AG10803 (cell line): ENCODE measurements at places on chromosomes 12 and 14.

DNA sequence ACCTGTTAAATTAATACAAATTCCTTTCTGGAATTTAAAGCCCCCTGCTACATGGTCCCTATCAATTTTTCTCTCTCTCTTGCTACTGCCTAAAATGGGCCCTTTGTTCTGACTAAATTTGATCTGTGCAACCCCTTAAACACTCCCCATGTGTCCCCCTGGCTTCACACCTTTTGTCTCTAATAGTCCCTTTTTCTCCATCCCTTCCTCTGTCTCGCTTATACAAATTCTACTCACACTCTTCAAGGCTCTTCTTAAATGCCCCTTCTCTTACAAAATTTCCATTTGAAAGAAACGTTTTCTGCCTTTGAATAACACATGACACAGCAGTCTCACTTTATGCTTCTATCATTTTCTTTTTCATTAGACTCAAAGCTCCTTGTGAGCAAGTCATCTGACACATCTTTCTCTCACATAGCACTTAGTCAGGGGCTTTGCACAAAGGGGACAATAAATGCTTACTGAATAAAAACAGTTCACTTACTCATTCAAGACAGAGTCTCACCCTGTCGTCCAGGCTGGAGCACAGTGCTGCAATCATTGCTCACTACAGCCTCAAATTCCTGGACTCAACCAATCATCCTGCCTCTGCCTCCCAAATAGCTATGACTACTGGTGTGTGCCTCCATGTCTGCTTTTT lies 41.5 kb upstream of the NR2C1 start:
- peak; percentile 9 for DNase-seq

GRCh38 chr14:44567997-44568396 lies 60.9 kb upstream of the FSCB start:
- DNase-seq = no peak

DNA sequence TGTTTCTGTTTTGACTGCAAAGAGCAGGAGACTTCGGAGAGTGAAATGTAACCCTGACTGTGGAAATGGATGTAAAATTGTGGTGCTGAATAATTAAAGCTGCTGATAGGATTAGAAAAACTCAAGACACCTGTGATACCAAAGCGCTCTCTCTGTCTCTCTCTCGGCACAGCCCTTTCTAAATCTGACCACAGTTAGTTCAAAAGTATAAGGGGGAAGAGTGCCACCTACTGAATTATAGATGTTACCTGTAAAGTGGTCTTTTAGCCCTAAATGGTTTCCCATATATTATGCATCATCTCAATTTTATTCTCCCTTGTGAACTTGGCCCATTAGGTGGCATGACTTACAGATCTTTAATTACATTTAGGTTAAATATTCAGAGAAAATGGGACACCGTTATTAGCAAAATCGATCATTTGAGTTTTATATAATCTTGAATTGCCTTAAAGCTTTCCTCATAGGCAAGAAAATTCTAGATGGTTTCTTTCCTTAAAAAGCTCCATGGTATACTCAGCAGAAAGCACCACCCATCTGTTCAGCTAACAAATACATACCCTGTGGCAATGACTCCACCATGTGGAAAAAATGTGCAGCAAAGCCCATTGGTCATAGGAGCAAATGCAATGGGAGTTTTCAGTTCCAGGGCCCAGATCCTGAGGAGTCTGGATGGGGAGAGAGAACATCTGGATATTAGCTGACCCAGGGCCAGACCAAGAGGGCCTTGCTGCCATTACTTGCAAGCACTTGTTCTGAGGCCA lies 18.1 kb downstream of the RFC5 start:
- peak; percentile 80 for DNase-seq

- DNase-seq = no peak
These were observed 4.4 kb upstream of the KCNK10 start for GRCh38 chr14:88327497-88327896.

DNA sequence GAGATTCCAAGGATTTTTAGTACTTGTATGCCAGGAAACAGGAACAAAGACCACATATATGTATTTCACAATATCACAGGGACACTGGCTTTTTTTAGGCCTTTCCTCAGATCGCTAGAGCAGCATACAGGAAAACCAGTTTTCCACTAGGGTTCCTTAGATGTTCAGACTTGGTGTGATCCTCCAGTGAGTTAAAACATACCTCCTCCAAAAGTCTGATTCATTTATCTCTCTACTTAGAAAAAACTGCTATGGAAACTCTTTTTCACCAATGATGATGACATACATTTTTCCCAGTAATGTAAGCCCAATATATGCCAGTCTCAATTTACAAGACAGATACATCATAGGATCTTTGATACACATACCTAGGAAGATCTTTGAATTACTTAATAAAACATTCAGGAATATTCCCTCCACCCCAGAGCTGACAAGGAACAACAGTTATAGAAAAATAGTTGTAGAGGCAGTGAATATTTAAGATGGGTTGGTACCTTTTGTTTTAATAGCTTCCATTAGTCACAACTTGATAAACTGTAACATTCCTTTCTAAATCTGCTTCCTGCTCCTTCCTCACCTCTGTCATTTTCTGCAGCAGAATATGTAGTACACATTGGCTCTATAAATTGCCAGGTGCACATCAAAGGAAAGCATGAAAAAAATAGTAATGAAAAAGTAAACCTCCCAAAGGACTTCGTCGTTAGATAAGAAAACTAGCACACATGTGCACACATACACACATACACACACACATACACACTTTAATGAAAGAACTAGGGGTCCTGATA lies 27.5 kb downstream of the BCAT1 start:
- peak; percentile 58 for DNase-seq

GRCh38 chr12:3601461-3602150 lies 110.6 kb downstream of the PRMT8 start:
- DNase-seq = no peak

DNA sequence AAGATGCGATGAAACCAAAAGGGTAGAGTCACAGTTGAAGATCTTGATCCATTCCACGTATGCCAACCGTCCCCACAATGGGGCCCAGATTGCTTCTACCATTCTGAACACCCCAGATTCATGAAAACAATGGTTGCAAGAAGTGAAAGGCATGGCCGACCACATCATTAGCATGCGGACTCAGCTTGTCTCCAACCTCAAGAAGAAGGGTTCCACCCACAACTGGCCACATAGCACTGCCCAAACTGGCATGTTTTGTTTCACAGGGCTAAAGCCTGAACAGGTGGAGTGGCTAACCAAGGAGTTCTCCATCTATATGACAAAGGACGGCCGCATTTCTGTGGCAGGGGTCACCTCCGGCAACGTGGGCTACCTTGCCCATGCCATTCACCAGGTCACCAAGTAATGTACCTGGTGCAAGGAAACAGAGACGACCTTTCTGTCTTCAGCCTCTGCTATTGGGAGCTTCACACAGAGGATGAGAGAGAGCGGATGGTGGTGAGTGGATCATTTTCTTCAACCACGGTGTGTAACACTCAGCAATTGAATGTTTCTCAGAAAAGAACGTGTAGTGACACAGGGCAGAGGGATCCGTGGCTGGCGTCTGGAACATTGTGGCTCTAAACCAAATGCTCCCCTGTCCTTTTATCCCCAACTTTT lies 26.8 kb upstream of the CLEC2D start:
- DNase-seq = no peak

DNA sequence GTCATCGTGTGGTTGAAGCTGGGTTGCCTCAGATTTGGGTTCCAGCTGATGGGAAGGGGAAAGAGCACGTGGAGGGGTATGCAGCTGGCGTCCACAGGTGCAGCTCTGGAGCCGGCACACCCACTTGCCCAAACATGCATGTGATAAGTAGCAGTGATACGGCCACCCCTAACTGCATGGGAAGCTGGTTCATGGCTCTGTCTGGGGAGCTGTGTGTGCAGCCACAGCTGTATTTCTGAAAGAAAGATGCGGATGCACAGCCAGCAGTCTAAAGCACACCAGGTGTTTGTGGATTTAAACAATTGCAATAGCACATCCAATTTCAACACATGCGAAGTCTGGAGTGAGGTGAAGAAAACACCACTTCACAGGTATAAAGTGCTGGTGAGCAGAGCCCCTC lies 181.4 kb downstream of the EFCAB11 start:
- DNase-seq = no peak

DNA sequence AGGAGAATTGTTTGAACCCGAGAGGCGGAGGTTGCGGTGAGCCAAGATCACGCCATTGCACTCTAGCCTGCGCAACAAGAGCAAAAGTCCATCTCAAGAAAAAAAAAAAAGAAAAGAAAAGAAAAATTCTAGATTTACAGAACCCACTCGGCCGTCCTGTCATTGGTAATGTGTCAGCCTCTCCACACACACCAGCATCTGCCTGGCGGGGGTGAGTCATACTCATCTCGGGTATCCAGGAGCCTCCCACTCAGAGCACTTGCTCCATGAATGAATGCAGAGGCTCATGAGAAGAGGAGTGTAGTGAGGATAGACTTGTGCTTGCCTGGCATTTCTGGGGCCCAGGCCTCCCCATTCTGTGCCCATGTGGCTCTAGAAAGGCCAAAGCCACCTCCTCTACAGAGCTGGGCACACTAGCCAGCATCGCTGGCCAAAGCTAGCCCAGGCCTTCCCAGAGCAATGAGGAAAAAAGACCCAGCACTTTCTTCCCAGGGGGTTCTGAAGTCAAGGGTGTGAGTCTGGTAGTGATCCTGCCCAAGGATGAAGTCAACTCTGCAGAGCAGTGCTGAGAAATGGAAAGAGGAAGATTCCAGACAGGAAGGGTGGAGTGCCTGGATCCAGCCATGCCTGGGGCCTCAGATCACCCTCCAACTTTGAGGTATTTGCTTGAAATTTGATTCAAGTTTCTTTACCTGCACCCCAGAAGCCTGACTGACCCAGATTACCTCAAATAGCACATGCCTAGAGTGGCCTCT lies 31.2 kb upstream of the KLC1 start:
- peak; percentile 84 for DNase-seq

GRCh38 chr14:75042035-75042434 lies 9.2 kb downstream of the MLH3 start:
- DNase-seq = peak; percentile 48

GRCh38 chr14:96158735-96159134 lies 45.9 kb upstream of the BDKRB2 start:
- DNase-seq = no peak

DNA sequence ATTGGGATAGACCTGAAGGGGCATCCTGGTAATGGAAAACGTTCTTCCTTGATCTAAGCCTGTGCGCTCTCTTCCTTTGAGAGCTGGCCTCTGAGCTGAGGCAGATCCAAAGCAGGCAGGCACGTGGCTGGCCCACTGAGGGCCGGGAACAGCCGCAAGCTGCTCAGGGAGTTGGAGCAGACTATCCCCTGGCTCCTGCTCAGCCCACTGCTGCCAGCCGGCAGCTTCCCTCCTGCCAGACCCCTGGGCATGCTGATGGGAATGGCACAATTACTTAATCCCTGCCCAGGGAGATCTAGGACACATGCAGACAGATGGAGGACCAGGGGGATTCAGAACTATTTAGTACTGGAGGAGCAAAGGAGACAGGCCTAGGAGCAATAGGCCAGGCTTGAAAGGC lies 14.4 kb downstream of the NEUROD4 start:
- DNase-seq = no peak

- no peak for DNase-seq
These were observed 864.6 kb upstream of the SEL1L start for GRCh38 chr14:82398256-82398655.

- DNase-seq = no peak
These were observed 195.5 kb upstream of the KITLG start for GRCh38 chr12:88775742-88776151.

GRCh38 chr14:99759546-99759925 lies 33.7 kb upstream of the EML1 start:
- DNase-seq = no peak

DNA sequence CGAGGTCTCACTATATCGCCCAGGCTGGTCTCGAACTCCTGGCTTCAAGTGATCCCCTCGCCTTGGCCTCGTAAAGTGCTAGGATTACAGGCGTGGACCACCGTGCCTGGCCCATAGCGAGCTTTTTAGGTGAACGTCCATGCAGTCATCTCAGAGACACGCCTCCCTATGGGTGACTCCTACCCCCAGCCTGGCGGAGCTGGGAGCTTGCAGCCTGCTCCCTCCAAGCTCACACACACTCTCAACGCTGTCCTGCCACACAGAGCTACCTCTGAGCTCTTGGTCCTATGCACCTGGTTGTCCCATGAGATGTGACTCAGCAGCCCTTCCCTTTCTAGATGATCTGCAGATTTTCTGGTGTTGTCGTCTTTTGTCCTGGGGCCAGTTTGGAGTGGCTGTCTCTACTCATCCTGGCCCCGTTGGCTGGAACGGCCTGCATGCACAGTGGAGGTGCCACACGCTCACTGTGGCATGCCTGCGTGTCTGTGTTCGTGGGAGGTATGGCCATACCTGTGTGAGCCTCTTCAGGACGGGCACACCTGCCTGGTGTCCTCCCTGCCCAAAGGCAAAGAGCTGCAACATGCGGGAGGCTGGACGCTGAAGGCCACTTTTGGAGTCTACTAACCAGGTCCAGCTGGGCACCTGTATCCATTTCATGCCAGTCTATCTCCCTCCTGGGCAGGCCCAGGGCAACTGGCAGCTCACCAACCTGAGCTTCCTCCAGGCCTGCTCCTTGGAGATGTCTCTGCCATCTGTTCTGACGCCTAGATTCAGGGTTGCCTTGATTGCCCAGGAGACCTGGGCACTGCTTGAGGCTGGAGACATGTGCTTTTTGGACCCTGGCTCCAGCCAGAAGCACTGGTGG lies 18.1 kb downstream of the CABP1 start:
- no peak for DNase-seq

- no peak for DNase-seq
These were observed 791.2 kb downstream of the FLRT2 start for GRCh38 chr14:86321151-86321550.

GRCh38 chr12:78726854-78727253 lies 137.7 kb upstream of the SYT1 start:
- no peak for DNase-seq

GRCh38 chr14:91748049-91748448 lies 16.2 kb upstream of the CATSPERB start:
- DNase-seq = no peak

DNA sequence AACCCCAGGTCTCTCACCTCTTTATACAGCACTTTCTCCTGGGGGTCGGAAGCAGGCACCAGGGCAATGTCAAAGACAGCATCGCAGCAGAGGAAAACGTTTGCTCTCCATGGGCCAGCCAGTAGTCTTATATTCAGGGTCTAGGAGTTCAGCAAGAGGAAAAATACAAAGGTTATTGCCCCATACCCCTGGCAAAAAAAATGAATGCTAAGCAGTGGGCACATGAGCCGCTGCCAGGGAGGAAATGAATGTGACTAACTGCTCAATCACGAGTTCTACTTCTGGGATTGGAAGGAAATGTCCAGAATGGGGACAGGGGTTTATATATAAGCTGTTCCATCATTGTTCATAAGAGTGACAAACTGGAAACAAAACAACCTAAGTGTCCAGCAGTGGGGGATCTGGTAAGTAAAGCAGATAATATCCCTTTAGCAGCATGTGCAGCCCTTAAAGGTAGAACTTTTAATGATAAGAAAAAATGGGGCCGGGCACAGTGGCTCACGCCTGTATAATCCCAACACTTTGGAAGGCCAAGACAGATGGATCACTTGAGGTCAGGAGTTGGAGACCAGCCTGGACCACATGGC lies 53.8 kb downstream of the PHETA1 start:
- DNase-seq = no peak

DNA sequence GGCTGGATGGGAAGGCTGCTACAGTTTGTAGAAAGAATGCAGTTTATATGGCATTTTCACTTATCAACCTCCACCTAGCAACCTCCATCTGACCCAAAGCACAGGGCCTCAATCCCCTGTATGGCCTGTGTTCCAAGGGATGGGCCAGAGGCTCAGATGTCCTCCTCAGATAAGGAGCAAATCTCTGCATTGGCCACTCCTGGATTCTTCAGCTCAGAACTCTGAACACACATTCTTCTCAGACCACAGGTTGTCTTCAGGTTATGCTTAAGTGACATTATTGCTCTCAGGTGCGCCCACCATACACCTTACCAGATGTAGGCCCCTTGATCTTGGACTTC lies 47.9 kb upstream of the JDP2 start:
- no peak for DNase-seq
